NCI-H226 (cell line): ENCODE measurements at places on chromosomes 3 and 15.

DNA sequence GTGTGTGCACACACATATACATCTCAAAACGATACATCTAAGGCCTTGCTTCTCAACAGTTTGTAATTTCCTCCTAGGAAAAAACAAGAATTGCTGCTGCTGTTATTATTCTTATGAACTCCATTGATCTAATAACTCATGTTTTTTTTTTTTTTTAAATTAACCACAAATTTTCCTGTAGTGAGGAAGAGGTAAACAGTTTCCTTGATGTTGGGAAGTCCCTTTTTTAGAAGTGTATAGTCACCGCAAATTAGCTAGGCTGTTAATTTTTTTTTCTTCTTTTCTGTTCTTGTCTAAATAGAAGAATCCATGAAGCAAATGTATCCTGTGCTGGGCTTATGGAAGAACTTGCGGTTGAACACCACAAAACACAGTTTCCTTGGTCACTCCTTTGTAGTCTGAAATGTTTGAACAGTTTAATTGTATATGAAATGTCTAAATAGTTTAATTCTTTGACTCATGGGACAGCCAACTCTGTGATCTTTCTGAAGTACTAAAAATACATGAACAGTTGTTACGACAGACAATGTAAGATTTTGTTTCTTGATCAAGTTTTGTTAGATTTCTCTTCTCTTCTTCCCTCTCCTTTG is 64.5 kb downstream of the MITF start:
- DNase-seq, result no peak

- no peak for DNase-seq
Measured at GRCh38 chr3:24523215-24523614, 28.6 kb upstream of the THRB start.

- peak; percentile 35 for DNase-seq
Measured at GRCh38 chr15:69090197-69090948, 70.1 kb upstream of the GLCE start.

GRCh38 chr3:133038731-133039375 is 662 bp downstream of the TMEM108 start:
- DNase-seq, result no peak

DNA sequence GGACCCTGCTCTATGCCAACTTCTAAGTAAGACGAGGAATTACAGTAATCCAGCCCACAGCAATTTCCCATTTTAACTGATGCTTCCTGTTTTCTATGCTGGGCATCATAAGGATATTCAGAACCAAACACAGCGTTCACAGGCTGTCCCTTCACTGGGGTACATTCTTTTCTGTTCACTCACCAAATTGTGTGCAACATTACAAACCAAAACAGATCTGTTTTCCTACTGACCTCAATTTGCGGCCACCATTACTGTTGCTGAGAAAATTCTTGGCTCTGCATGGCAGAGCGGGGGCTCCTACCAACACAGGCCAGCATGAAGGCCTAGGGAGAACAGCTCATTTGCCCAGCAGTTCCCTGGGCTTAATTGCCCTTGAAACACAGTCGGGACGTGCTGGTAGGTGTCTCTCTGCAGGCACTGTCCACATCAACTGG is 76.5 kb downstream of the MYO1E start:
- peak; percentile 45 for DNase-seq

GRCh38 chr3:148998715-148999423 is 7.5 kb downstream of the GYG1 start:
- DNase-seq, result no peak

GRCh38 chr15:31279221-31280045 is 47.2 kb upstream of the KLF13 start:
- no peak for DNase-seq

DNA sequence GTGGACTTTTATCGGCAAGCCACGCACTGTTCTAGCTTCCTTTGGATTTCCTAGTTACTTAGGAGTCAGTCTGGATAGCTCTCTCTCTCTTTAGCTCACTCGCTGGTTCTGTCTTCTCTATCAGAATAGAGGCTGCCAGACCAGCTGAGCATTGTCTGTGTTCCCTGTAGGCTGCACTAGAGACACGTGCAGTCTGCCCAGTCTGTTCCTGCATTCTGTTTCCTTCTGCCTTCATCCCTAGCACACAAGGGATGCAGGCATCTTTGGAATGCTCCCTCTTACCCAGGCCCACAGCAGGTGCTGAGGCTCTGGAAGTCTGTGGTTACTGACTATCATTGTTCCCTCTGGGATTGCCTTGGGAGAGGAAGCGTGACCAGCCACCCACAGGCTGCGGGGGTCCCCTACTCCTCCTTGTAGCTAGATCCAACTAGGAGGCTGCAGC is 322.8 kb downstream of the ZNF621 start:
- DNase-seq, result peak; percentile 1

DNA sequence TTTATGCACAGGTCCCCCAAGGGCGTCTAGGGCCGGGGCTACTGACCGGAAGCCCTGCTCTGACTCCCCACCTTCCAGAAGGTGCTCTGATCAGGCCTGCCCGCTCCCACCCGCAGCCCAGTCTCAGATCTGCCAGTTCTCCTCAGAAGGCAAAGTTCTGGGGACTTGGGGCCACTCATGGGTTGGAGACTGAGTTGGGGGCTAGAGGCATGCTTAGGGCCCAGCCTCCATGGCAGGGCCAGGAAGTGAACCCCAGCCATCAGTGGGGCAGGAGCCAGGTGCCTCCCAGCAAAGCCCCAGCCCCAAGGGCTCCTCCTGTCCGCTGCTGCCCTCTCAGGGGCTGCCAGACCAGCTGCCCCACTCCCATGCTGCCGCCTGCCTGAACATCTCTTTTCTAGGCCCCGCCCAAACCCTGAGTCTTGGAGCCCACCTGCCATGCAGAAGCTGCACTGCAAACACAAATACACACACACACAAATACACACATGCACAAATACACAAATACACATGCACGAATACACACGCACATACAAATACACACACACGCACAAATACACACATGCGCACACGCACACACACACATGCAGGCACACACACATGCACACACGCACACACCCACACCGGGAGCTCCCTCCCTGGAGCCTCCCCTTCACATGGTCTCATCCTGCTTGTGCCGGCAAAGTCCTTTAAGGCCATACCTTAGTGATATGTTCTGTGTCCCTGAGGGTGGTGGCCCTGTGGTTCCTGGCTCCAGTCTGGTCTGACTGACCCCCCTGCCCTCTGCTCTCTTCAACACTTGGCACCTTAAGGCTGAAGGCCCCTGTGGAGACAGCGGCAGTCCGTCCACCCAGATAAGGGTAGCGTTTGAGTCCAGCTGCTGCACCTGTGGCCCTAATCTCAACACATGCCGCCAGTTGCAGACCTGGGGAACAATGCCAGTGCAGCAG is 59.2 kb upstream of the KLF13 start:
- DNase-seq, result no peak
